Activated T-helper 1 cell treated with anti-CD3 and anti-CD28 coated beads, Interleukin-2, amount 50 U/mL, for 16 hours (primary cell): ENCODE measurements at places on chromosomes 7 and 10.

- DNase-seq: no peak
Observed at GRCh38 chr10:89431977-89432376, 17.6 kb downstream of the IFIT5 start.

DNA sequence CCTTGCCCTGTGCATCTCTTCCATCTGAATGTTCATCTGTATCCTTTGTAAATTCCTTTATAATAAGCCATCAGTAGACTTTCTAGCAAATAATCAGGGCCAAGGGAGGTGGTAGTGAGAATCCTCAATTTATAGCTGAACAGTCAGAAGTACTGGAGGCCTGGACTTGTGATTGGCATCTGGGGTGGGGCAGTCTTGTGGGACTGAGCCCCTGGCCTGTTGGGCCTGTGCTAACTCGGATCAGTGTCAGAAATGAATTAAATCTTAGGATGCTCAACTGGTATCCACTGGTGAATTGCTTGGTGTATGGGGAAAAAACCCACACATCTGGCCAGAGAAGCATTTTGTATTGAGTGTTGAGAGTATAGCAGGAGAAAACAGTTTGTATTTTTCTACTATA, 481.8 kb downstream of the GLRX3 start:
- DNase-seq: no peak

GRCh38 chr10:124322191-124322980, 96.3 kb downstream of the OAT start:
- no peak for DNase-seq

- no peak for DNase-seq
Observed at GRCh38 chr10:22158426-22158825, 59.4 kb downstream of the EBLN1 start.

- DNase-seq: no peak
Observed at GRCh38 chr10:121216295-121216694, 365.1 kb downstream of the WDR11 start.

- DNase-seq: no peak
Observed at GRCh38 chr7:155811560-155811894, 736 bp downstream of the SHH start.

DNA sequence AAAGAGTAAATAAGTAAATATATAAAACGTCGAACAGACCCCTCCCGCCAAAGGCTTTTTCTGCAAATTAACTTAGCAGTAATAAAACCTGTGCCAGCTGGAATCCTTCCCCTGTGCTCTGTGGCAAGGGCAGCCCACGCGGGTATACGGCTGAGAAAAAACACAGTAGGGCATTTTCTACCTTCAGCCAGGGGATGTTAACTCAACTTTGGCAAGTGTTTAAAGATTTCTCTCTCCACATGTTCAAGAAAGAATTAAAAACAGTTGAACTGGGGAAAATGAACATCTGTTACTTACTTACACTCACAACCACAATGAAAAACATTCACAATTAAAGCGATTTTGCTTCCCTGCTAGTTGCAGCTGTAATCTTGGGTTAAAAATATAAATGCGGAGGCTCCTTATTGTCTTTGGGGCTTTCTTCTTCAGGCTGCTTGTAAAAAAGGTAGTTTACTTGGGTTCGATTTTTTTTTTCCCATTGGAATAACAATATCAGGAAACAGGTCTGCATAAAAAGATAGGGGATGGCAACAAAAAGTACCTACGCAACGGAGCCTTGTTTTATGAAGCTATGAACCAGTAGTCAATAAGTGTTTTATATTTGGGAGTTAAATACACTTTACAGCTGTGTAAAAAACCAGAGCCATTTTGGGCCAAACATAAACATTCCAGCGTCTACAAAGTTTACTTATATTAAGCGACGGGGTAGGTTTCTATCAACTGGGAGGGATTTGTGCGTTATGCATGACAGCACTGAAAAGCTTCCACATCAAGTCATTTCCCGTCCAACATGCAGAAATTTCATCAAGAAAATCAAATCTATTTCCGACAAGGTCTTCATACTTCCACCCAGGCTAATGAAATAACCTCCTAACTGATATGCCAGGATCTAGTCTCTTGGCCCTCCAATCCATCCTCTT, 132.7 kb downstream of the TAX1BP1 start:
- DNase-seq: no peak

DNA sequence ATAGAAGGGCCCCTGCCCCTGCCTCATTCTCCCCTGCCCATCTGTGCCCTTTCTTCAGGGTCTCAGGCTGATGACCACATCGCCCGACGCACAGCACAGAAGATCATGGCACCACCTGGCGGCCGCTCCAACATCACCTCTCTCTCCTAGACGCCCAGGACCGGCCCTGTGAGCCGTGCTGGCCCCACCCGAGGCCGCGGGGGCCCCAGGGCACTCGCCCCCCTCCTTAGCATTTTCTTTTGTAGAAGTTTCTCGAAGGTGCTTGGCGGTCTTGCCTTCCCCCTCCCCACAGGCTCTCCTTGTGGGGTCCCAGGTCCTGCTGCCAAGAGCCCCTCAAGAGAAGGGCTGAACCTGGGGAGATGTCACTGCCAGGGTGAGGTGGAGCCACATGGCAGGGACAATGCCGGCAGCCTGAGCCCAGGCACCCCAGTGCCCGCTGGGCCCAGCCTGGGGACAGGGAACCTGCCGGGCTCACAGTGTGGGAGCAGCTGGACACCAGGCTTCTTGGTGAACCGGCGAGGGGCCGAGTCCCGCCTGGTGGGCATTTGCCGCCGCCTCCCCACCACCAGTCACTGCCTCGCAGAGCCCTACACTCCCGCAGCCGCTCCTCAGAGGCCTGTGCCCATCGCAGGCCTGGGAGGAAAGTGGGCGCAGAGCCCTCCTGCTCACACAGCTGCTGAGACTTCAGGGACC, 18.2 kb downstream of the DPYSL4 start:
- DNase-seq: no peak

- no peak for DNase-seq
Observed at GRCh38 chr7:132317701-132318351, 258.4 kb downstream of the PLXNA4 start.

DNA sequence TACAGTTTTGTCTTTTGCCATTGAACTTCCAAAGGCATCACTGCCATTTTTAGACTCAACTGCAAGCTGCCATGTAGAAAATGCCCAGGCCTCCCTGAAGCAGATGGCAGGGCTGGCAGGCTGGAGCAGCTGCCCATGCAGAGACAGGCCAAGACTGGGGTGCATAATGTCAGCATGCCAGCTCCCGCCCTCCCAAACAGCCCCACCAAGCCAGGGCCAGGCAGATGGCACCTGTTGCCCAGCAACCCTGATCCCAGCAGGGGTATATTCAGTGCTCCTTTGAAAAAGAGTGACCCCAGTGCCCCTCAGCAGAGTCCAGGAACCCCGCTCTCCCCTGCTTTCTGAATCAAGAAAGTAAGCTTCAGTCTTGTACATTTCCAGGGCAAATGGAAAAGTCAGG, 32.6 kb downstream of the VSTM4 start:
- DNase-seq: no peak

DNA sequence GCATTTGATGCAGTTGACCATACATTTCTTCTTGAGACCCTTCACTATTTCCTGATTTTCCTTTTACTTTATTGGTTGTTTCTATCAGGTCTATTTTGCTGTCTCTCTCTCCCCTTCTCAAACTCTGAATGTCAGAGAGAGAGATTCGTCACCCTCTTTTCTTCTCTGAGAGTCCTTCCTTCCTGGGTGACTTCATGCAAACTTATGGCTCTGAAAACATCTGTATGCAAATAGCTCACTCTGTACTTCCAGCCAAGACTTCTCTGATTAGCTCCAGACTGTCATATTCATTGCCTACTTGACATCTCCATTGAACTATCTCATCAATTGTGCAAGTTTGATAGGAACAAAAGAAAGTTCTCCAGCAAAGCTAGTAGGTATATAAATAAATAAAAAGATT, 191.7 kb upstream of the KLF6 start:
- no peak for DNase-seq
